Astrocyte of the spinal cord (primary cell): ENCODE measurements at places on chromosomes 12 and 14.

GRCh38 chr14:56854325-56854724 lies 44.0 kb upstream of the OTX2 start:
- no peak for DNase-seq

DNA sequence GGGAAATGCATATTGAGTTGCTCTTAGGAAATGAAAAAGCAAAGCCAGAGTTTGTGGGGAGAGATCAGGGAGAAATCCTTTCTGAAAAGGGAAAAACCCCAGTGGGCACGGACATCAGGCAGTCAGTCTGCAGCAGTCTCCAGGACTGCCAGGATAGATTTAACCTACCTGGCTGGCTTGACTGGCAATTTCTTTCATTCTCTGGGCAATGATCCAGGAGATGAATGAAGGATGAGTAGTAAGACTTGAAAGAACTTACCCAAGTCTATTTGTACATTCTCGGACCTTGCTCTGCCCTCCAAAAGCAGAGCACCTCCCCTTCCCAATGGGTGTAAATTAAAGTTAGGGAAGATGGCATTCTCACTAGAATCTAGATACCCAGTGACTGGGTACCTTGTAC lies 42.9 kb downstream of the CMAS start:
- no peak for DNase-seq

GRCh38 chr12:122569288-122569687 lies 42.2 kb downstream of the KNTC1 start:
- no peak for DNase-seq

DNA sequence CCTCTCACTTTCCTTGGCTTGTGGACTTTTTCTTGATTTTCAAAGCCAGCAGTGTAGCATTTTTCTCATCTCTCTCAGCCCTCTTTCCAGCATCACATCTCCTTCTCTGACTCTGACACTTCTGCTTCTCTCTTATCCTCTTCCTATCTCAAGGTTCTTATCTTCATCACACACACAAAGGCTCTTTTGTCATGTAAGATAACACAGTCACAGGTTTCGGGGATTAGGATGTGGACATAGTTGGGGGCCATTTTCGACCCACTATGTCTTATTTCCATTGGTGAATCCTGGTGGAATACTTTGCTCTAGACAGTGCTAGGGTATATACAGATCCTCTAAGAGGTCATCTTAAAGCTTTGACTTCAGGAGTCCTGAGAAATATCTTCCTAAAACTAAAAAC lies 719.3 kb upstream of the TBX3 start:
- DNase-seq, result no peak

DNA sequence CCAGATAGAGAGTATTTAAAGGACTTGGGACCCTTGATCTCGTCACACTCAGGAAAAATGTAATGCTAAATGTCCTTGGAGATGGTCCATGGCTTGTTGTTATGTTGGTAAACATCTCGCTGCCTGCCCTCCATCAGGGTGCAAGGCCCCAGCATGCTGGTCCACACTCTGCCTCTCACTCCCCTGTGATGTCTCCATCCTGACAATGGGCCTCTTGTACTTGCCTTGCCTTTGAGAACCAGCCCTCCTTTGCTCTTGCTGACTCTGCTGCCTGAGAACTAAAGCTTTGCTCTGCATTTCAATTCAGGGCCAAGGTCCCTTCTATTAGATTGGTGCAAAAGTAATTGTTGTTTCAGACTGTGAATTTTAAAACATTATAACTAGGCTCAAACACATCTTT lies 131.0 kb upstream of the LMNTD1 start:
- DNase-seq, result no peak

DNA sequence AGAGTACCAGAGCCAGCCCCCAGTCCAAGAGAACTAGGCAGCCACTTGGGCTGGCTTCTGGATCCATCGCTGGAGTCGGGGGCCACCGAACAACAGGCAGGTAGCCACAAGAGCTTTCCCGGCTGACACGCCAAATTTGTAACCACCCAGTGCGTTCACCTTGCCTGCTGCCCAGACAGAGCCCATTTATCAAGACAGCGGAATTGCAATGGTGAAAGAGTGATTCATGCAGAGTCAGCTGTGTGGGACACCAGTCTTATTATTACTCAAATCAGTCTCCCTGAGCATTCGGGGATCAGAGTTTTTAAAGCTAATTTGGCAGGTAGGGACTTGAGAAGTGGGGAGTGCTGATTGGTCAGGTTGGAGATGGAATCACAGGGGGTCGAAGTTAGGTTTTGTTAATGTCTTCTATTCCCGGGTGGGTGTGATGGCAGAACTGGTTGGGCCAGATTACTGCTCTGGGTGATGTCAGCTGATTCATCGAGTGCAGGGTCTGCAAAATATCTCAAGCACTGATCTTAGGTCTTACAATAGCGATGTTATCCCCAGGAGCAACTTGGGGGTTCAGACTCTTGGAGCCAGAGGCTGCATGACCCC lies 64.3 kb downstream of the PDE6H start:
- DNase-seq, result no peak

- no peak for DNase-seq
Observed at GRCh38 chr14:100822013-100822412, 3.9 kb upstream of the MEG3 start.

DNA sequence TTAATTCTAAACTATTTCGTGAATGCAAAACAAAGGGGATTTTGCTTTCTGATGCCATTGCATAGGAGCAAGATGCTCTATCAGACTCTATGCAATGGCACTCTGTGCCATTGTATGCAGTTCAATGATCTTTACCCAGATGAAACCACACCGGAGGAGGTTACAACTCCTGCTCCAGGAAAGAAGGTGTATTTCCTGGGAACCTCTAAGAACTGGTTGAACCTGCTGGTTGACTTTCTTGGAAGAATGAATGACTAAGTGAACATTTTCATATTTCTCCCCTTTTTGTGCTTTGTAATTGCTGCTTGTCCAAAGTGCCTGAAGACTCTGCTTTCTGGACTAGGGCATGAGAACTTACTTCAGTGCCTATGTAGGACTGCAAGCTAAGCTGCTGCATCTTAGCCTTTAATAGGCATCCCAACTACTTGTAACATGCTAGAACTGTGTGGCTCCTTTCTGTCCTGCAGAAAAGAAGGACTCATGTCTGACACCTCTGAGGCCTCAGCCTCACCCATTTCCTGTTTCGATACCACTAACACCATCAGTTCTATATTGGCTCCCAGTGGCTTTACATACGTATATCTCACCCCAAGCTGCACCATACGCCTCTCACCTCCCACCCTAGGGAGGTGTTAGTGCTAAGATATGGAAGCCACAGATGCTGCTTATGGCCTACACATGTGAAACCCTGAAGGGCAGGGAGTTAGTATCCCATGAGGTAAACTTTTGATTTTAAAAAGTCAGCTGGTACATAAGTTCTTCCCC lies 193.5 kb upstream of the CNOT2 start:
- no peak for DNase-seq

DNA sequence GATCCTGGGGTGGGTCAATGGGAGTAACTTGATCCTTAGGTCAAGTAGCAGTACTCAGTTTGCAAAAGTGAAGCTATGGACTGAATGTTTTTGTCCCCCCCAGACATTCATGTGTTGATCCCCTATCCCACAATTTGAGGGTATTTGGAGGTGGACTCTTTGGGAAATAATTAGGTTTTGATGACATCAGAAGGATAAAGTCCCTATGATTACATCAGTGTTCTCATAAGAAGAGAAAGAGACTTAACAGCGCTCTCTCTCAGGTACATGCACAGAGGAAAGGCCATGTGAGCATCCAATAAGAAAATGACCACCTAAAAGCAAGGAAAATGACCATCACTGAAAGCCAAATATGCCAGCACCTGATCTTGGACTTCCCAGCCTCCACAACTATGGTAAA lies 550.8 kb downstream of the FOXG1 start:
- DNase-seq, result no peak

DNA sequence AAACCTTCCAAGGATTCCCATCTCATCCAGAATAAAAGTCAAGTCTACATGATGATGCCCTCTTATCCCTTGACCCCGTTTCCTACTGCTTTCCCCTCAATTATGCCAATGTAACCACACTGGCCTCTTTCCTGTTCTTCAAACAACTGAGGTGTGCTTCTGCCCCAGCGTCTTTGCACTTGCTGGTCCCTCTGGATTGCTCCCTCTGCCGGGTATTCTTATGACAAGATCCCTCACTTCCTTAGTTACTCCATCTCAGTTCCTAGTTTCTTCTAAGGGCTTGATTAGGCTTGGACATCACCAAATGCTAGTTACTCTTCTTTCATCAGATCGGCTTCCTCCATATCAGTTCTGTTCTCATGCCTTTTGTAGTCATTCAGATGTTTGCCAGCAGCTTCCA lies 32.7 kb upstream of the PELI2 start:
- DNase-seq, result no peak

GRCh38 chr12:128387811-128388422 lies 120.9 kb downstream of the TMEM132C start:
- no peak for DNase-seq

- no peak for DNase-seq
Observed at GRCh38 chr12:87513536-87514280, 515.5 kb downstream of the C12orf50 start.

DNA sequence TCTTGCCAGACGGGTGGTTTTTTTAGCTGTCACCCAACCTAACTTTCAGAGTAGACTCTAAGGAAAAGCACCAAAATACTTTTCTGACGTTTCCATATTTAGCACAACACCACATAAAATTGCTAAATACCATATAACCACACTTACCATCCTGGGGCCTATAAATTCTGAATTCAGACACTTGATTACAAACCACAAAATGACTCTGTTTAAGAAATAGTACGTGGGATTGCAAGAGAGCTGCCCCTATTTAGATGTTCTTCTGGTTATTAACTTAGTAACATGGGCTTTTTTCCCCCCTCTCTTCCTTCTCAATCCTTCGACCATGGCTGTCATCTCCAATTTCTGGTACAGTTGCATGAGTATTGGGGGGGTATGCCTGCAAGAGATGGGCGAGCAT lies 287.7 kb downstream of the BMP4 start:
- peak; percentile 73 for DNase-seq

- DNase-seq, result no peak
Observed at GRCh38 chr12:30953257-30953656, 26.7 kb downstream of the TSPAN11 start.

DNA sequence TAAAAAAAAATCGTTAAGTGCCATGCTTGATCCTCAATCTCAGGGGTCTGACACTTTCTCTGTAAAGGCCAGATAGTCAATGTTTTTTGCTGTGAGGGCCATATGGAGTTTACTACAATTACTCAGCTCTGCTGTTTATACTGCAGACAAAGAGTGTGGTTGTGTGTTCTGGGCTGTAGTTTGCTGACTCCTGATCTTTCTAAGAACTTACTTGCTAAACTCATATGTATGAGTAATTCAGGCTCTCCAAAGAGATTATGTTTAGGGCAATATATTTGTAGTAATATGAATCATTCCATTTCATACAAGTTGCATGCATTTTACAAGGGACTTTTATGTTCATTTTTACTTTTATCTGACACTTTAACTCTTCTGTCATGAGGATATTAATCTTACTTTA lies 188.2 kb downstream of the TMTC2 start:
- DNase-seq, result peak; percentile 43

- peak; percentile 82 for DNase-seq
Observed at GRCh38 chr12:57069523-57069922, 9.1 kb downstream of the NEMP1 start.

GRCh38 chr14:101466456-101467180 lies 94.7 kb upstream of the DIO3 start:
- DNase-seq, result no peak

DNA sequence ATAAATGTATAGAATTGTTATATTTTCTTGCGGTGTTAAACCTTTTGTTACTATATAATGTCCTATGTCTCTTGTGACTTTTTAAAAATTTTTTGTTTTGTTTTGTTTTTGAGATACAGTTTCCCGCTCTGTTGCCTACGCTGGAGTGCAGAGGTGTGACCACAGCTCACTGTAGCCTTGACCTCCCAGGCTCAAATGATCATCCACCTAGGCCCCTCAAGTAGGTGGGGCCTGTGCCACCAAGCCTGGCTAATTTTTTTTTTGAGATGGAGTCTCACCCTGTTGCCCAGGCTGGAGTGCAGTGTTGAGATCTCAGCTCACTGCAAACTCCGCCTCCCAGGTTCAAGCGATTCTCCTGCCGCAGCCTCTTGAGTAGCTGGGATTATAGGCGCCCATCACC lies 26.5 kb upstream of the RCOR1 start:
- DNase-seq, result no peak

- DNase-seq, result no peak
Observed at GRCh38 chr12:92458996-92459395, 243.8 kb upstream of the PLEKHG7 start.

DNA sequence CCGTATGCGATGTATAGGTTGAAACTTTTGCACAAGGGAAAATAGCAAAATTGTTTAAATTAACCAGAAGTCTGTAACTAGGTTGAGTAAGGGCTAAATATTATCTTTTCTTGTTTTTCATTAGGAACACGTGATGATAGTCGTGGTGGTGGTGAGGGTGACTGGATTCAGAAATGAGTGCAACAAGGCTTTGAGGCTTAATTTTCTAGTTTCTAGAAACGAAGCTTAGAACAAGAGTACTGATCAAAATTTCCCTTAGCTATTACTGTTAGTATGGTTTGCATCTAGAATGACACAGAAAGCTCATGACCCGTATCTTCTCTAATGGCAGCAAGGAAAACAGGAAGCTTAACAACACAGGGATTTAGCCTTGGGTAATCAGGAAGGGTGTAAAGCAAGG lies 7.0 kb downstream of the SLIRP start:
- DNase-seq, result no peak

DNA sequence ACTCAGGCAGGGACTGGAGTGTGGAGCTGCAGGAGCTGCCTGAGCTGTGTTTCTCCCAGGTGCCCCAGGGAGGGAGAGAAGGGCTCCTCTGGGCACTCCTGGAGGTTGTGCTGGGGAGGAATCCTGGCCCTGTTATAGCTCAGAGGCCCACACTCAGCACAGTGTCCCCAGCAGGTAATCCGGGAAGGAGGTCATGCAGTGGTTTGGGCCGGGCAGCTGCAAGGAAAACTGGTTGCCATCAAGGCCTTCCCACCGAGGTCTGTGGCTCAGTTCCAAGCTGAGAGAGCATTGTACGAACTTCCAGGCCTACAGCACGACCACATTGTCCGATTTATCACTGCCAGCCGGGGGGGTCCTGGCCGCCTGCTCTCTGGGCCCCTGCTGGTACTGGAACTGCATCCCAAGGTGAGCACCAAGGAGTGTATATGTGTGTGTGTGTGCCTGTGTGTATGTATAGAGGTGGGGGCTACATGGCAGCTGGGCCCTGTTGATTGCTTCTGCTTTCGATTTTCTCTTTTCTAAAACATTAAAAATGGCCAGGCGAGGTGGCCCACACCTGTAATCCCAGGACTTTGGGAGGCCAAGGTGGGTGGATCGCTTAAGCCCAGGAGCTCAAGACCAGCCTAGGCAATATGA lies 2.0 kb downstream of the AMHR2 start:
- no peak for DNase-seq
